Left ventricle myocardium inferior (tissue), 1 donor: ENCODE measurements at places on chromosomes 12 and 14. TPM values are rescaled to one million over a fixed set of nuclear protein-coding genes. Genes with fewer than 3 reads are reported as not detected.

Gene PLEKHG7
- total RNA-seq = not detected

DNA sequence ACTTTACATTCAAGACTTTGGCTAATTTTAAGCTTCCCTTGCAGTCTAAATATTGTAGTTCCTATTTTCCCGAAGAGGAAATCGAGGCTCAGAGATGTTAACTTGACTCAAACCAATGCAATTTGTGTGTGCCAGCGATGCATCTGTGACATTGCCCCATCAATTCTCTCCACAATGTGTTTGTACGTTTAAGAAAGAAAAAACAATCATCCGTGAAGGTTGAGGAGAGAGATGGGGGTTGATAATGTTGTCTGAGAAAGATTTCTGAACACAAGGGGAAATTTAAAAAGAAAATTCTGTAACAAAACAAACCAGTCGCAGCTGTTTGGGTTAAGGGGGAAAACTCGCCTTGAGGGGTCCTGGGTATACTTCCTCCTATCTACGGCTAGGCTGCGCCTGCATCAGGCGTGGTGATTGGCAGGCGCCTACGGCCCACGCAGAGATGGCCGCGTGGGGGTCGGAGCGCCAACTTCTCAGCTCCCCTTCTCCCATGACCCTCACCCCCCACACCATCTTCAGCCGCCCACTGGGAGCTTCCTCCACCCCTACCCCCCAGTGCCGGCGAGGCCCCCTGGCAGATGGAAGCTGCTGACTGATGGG, 12.3 kb downstream of the SIX1 start:
- no peak for DNase-seq

Gene TPPP2
- 1.6 TPM for total RNA-seq

- peak; percentile 75 for DNase-seq
Measured at GRCh38 chr14:105093431-105094192, 28.4 kb upstream of the GPR132 start.

DNA sequence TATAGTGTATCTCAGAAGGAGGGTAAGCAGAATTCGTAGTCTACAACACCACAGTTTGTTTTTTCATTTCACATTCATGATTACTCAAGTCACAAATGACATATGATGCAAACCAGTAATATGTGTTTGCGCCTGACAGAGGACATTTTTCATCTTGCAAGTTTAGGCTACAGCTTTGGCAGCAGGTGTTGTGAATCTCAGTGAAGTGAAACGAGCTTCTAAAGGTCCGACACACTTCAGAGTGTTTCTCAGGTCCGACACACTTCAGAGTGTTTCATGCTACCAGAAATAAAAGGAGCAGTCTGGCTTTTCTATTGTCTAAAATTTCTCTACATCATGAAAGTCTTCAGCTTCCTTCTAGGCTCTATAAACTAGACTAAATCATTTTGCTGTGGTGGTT, 22.7 kb downstream of the CLEC14A start:
- no peak for DNase-seq

Gene FAM186B
- total RNA-seq = 0.33 TPM

DNA sequence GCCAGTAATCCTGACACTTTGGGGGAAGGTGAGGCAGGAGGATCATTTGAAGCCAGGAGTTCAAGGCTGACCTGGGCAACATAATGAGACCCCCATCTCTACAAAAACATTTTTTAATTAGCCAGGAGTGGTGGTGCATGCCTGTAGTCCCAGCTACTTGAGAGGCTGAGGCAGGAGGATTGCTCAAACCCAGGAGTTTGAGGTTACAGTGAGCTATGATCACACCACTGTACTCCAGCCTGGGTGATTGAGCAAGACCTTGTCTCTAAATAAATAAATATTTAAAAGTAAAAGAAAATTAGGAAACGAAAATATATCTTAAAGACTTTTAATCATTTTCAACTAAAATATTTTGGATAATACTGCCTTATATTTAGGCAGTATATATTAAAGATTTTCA, 25.9 kb downstream of the CKB start:
- DNase-seq = no peak

GRCh38 chr12:52534482-52534881, 14.3 kb upstream of the KRT5 start:
- DNase-seq = no peak

Gene GPR137C
- total RNA-seq = 1.2 TPM

- no peak for DNase-seq
Measured at GRCh38 chr14:29236848-29237247, 470.3 kb downstream of the FOXG1 start.

Gene MYF6
- not detected for total RNA-seq

DNA sequence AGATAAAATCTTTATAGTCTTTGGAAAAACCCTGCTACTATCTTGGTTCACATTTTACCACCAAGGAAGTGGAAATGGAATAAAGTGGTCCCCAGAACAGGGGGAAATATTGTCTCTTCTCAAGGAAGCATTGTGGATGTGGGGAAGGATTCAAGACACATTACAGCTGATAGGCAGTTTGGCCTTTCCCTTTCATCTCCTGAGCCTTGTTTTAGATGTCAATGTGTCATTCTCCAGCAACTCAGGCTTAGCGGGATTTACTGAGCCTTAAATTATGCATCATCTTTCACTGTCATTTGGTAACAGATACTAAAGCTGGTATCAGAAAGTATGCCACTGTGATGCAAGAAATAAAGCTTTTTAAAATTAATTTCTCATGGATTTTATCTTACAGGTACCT, 136.2 kb downstream of the STXBP6 start:
- no peak for DNase-seq

Gene SLC41A2
- 4.6 TPM for total RNA-seq

- DNase-seq = no peak
Measured at GRCh38 chr14:90828642-90829487, 12.6 kb upstream of the TTC7B start.

- no peak for DNase-seq
Measured at GRCh38 chr12:56252649-56253048, 5.5 kb downstream of the ANKRD52 start.

DNA sequence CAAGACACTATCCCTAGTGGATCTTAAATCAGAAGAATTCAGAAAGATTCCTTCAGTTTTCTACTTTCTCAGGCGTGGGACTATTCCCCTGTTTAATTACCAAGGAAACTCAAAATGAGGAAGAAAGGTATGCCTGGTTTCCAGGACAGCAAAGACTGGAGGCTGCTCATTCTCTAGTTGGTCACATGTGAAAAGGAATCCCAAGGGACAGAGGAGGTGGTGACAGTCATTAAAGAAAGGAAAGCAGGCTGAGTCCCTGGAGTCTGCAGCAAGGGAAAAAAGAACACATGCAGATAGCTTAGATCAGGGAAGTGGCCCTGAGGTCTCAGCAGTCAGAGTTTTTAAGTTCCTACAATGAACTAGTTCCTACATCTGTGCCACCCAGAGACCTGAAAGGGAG, 165.4 kb upstream of the CCDC198 start:
- no peak for DNase-seq

Gene AHNAK2
- total RNA-seq = 2.5 TPM

DNA sequence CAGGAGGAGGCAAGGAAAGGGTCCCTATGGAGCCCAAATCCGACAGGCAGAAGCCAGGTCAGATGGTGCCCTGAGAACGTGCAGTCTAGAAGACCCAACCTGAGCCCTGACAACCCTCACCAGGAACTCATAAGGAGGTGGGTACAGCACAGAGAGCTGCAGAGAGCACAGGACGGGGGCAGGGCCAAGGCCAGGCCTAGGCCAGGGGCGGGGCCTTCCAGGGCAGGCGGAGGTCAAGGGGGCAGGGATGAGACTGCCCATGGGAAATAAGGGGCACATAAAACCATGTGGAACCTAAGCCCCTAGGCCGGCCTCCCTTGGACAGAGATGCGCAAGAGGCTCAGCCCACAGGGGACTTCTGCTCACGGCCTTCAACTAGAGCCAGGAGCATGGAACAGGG, 45.1 kb downstream of the SSH1 start:
- DNase-seq = no peak

DNA sequence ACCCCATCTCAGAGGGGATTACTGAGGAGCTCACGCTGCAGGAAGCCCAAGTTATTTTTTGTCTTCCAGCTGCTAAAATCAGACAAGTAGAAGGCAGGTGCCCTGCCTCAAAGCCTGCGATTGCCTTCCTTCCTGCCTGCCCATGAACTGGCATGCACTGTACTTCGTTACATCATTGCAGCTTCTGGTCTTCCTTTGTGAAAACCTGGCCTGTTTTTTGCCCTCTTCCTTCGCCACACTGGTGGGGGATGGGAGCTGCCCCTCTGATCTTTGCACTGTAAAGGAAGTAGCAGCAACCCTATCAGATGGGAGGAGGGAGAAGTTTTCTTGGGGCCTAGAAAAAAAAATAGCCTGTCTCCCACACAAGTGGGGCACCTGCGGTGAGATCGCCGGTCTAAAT, 1098.7 kb downstream of the BCL11B start:
- no peak for DNase-seq

GRCh38 chr12:57936513-57936883, 4.9 kb upstream of the ATP23 start:
- no peak for DNase-seq

Gene KRT3
- not detected for total RNA-seq

Gene AEBP2
- total RNA-seq = 22.8 TPM

DNA sequence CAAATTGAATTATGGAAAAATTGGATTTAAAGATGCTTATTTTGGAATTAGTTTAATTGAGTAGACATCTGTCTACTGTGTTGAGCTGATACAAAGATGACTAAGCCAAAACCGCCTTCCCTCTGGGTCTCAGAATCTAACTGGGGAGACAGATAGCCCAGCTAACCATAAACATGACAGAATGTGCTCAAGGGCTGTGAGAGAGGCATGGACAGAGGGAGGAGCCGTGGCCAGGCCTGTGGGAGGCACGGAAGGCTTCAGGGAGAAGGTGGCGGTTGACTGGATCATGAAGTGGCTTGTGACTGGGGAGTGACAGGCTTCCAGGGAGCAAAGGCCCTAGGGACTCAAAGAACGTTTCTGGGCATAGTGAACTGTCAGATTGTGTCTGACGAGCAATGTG, 74.6 kb downstream of the DACT1 start:
- no peak for DNase-seq

- DNase-seq = no peak
Measured at GRCh38 chr12:92541731-92542130, 161.1 kb upstream of the PLEKHG7 start.

Gene AMN1
- 13.9 TPM for total RNA-seq

- no peak for DNase-seq
Measured at GRCh38 chr12:4178424-4179170, 95.0 kb upstream of the CCND2 start.

- DNase-seq = no peak
Measured at GRCh38 chr12:104570174-104570907, 113.6 kb downstream of the CHST11 start.

Gene ADGRD1
- 99.5 TPM for total RNA-seq

GRCh38 chr12:111322336-111323250, 46.3 kb downstream of the PHETA1 start:
- peak; percentile 27 for DNase-seq
